ENCODE measurements at places on chromosomes 13 and 19. TPM values are rescaled to one million over a fixed set of nuclear protein-coding genes. Genes with fewer than 3 reads are reported as not detected.

- DNase-seq = no peak
Observed at GRCh38 chr13:105538346-105538745, 997.1 kb downstream of the EFNB2 start.

DNA sequence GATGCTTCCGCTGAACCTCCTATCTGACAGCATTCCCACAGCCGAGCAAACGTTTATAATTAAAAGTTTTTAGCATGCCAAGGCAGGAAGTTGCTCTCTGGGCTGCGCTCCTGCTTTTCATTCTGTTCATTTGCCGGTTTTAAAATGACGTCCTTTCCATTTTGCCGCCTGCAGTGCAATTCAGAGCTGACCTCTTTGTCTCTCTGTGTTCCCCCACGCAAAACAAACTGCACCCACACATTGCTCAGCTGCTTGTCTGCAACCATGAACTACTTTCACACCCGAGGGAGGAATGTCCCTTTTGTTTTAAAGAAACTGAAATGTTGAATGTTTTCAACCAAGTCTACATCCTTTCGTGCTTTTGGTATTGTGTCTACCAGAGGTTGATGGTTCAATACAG lies 416.5 kb downstream of the EFNB2 start:
- no peak for DNase-seq

DNA sequence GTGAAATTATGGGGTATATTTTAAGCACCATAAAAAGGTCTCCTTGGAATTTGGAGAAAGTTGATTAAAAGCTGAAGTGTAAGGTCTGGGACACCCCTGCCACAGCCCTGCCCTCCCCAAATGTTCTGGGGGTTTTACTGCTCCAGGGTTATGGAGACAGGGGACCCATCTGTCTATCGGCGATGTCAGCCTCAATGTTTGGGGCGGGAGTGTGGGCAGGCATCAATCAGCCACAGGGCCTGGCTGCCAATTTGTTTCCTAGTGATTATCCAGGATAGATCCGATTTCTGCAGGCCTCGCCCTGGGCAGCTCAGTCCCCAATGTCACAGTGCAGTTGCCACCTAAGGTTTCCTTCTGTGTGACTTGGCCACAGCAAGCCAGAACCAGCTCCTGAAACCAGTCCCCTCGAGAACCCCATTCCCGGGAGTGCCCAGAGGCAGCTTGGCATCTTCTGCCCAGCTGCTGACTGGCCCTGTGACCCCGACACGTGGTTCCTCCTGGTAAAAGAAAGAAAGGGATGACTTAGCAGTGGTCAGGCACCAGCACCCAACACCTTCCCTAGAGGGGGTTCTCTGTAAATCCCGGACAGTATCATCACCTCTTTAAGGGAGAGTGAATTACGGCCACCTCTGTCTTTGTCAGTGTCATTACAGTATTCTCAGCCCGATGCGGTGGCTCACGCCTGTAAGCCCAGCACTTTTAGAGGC lies 41.6 kb downstream of the MYO9B start:
- no peak for DNase-seq

DNA sequence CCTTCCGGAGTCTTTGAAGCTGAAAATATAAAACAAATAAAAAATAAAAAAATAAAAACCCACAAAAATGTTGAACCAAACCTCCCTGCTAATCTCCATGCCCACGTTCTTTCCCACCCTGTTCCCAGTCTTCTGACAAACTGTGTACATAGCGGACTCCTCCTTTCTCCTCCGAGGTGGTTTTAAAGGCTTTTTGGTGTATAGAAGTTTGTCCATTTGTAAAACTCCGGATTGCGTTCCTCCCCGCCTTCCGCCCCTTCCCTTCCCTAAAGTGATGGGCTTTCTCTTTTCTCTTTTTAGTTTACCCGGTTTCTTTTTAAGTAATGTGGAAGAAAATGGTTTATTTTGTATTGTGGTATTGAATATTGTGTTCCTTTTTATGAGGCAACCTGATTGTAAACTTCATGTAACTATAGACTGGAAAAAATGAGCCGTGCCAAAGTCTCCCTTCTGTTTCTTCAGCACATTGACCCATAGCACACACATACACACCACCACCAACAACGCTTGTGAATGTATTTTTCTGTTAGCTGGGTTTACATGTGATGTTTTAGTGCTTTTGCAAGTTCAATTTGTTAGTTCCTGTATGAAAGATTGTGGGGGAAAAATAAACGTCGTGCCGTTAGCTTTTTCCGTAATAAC lies 4.4 kb downstream of the ZIC2 start:
- DNase-seq = no peak

DNA sequence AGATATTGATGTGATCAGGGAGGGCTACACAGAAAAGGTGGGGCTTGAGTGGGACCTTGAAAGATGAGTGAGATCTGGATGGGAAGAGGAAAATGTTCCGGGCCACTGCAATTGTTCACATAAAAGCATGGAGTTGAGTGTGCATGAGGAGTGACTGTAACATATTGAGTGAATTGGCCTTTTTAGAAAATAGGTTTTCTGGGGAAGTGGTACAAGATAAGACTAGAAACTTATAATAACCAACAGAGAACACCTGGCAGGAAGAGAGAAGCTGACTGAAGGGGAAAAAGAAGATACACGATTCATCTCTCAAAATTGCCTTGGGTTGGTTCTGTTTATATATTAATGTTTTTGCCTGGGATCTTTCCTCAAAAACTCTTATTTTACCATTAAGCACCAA lies 32.2 kb downstream of the SLC10A2 start:
- no peak for DNase-seq

- peak; percentile 72 for DNase-seq
Observed at GRCh38 chr13:27374650-27375049, 49.8 kb upstream of the GTF3A start.

- no peak for DNase-seq
Observed at GRCh38 chr13:77009011-77009410, 17.1 kb downstream of the CLN5 start.

DNA sequence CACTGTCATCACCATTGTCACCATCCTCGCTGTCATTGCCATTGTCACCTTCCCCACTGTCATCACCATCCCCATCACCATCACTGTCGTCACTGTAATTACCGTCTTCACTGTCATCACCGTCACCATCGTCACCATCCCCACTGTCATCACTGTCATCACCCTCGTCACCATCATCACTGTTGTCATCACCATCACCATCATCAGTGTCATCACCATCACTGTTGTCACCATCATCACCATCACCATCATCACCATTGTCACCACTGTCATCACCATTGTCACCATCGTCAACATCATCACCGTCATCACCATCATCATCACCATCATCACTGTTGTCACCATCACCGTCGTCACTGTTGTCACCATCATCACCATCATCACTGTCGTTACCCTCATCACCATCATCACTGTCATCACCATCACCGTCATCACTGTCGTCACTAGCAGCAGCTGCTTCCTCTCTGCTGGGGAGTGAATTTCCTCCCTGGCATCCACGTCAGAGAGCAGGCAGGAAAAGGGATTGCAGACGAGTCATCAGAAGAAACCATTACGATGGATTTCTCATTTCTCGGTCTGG lies 27.3 kb downstream of the TMEM255B start:
- DNase-seq = no peak

- no peak for DNase-seq
Observed at GRCh38 chr13:48188131-48188530, 44.9 kb upstream of the ITM2B start.

- DNase-seq = no peak
Observed at GRCh38 chr13:27595055-27595811, 25.1 kb downstream of the LNX2 start.

- peak; percentile 94 for DNase-seq
Observed at GRCh38 chr19:49553451-49554271, 25.9 kb downstream of the RCN3 start.

Gene COL4A1
- polyA plus RNA-seq = 36.1 TPM

Gene CBLC
- 46.3 TPM for polyA plus RNA-seq

Gene ATP4A
- not detected for polyA plus RNA-seq

Gene MEIS3
- 2.4 TPM for polyA plus RNA-seq

Gene ETFB
- polyA plus RNA-seq = 120 TPM

Gene OR7C1
- not detected for polyA plus RNA-seq
